Activated naive CD8-positive, alpha-beta T cell treated with anti-CD3 and anti-CD28 coated beads, Interleukin-2, amount 50 U/mL, for 24 hours (primary cell): ENCODE measurements at places on chromosomes 5 and 9.

- DNase-seq = no peak
Measured at GRCh38 chr5:91591076-91591475, 208.0 kb upstream of the ARRDC3 start.

- no peak for DNase-seq
Measured at GRCh38 chr9:123418506-123418905, 62.5 kb downstream of the CRB2 start.

DNA sequence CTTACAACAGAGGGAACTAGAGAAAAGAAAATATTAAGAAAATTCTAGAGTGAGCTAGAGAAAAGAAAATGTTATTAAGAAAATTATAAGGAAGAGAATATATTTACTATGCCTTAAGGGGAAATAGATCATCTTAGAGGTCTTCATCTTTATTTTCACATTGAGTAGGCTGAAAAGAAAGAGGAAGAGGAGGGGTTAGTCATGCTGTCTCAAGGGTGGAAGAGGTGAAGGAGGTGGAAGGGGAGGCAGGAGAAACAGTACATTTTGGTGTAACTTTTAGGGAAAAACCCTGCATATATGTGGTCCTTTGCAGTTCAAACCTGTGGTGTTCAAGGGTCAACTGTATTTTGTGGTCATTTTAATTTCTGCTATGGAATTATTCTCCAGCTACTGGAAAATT lies 46.6 kb downstream of the PPIP5K2 start:
- no peak for DNase-seq

GRCh38 chr5:2295476-2295875 lies 412.8 kb upstream of the IRX4 start:
- DNase-seq = no peak

- DNase-seq = no peak
Measured at GRCh38 chr5:134047687-134048056, 42.9 kb upstream of the VDAC1 start.

GRCh38 chr5:150412319-150413175 lies at the start of gene CD74:
Gene CD74 (minus strand): TSS chr5:150412910. CDS start chr5:150412749, 161 bp downstream.
- DNase-seq = peak; percentile 93

GRCh38 chr9:130770679-130771442 lies 64.2 kb upstream of the ABL1 start:
- DNase-seq = no peak

GRCh38 chr5:171913987-171914273 lies 92.5 kb downstream of the FBXW11 start:
- no peak for DNase-seq

DNA sequence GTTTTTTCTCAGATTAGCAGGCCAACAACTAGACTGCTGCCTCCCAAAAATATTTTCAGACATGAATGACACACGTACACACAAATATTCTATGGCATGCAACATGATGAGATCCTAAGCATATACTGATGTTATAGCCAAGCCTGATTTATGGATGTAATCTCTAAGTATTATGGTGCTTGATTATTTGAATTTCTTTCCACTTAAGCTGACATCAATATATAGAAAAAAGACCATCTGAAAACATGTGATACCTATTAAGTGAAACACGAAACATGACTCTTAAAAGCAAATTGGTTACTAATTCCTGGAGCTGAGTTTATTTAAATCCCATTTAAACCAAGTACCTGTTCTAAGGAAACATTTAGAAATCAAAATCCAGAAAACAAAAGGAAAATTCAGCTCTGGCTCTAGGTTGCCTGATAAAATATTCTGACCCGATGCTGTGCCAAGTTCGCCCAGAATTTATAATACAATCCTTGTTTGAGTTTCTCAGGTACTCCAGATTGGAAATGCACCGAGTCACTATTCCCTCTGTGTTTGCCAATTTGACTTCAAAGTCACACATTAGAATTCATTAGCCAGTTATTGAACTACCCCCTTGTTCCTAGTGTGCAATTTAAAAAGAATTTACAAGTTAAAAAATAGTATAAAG lies 548.6 kb downstream of the CSNK1G3 start:
- no peak for DNase-seq

DNA sequence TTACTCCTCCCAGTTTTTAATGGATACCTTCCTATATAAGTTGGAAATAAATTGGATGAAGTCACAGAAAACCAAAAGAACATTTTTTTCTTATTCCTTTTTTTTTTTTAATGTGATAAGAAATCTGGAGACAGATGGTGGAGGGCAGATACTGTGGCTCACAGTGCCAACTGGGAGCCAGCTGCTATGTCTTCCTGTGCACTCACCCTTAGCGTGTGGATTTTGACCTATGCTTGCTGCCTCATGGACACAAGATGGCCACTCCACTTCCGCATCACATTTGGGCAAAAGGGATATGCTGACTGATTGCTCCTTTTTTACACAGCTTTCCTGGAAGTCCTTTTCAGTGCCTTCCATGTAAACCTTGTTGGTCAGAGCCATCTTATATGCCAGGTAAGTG lies 342.6 kb downstream of the MAN2A1 start:
- no peak for DNase-seq

- no peak for DNase-seq
Measured at GRCh38 chr5:7803937-7804336, 47.0 kb downstream of the CFAP90 start.

DNA sequence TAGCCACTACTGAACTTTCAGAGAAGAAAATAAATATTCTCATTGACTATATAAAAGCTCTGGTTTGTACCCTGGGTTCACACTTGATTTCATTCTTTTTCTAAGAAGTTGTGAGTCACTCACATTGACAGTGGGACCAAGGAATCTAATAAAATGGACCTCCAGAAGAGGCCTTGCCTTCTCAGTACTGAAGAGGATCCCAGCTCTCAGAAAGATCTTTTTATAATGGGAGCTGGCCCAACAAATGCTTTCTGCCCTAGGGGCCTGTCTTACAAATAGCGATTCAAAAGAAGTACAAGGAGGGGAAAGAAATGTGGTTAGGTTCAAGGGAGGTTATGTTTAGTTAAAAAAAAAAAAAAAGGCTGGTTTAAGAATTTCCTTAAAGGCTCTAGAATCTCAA lies 237.9 kb downstream of the ISL1 start:
- no peak for DNase-seq

DNA sequence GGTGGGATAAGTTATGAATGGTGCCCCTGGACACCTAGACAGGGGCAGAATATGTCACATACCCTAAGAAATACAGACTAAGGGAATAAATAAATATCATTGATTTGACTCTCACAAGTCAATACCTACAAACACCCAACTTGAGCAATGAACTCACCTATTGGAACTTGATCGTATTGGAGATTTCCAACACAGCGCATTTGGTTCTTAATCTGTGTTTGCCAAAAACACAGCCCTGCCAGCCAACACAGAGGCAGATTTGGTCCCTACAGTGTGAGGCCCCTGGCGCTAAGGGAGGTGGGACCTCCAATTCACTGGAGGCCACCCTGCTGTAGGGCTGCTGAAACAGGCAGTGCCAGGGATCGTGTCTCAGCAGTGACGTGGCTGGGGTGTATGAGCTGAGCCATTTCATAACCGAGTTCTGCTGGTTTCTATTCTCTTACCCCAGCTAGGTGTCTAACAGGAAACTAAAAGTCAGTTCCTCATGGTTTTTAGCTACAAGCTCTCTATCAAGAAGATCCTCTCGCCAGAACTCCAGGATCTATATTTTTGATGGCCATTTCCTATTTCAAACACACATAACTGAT lies 84.5 kb downstream of the SLC1A1 start:
- DNase-seq = peak; percentile 6

DNA sequence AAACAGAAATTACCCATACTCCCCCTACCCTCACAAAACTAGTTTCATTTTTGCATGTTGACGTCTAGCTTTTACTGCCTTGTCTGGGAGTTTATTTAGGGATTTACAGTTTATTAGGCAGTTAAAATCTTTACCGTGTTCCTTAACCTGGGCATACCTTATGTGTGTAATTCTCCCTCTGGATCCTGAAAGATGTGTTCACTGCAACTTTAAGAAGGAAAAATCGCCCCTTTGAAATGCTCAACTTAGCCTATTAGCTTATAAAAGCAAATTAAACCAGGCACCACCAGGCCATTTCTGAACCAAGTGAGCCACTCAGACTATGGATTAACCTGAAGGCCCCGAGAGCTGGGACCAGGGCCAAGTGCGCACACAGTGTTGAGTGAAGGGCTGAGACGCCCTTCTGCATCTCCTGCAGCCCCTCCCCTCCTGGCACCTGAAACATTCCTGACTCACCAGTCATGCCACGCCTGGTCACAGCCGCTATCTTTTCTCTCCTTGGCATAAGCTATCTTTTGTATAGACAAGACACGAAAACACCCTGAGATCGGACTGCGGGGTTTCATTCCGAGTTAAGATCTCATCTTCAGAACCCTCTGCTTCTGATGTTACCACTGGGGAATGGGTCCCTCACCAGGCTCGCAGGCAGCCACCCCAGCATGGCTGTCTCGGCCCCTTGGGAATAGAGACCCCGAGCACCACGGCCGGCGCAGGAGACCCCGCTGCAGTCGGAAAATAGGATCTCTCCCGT lies 111.9 kb downstream of the ROR2 start:
- no peak for DNase-seq

- DNase-seq = no peak
Measured at GRCh38 chr9:487429-487828, 272.8 kb downstream of the DOCK8 start.

GRCh38 chr5:36683821-36684434 lies 77.5 kb downstream of the SLC1A3 start:
- no peak for DNase-seq

DNA sequence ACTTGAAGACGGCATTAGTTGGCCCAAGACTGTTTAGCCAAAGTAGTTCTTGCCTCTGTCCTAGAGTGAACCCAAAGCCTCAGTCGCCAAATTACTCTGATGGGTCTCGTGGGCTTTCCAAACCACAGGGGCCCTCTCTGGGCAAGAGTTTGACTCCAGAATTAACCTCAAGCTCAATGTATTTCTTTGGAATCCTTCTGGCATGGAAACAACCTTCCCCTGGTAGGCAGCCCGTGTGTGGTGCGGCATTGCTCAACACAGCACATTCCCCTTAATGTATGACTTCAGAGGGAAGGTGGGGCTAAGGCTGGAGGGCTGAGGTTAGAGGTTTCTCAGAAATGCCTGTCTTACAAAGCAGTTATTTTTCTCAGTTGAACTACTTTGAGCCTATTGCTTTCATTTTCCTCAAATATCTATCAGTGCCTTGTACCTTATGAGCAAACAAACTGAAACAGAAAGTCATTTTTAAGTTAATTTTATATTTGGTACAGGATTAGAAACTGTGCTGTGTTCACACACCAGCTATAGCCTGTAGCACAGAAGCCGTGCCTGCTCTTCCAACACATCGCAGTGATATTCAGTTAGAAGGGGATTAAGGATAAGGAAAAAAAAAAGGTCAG lies 123.9 kb upstream of the HAPLN1 start:
- DNase-seq = no peak

- DNase-seq = no peak
Measured at GRCh38 chr5:34410411-34411139, 245.6 kb upstream of the RAI14 start.

DNA sequence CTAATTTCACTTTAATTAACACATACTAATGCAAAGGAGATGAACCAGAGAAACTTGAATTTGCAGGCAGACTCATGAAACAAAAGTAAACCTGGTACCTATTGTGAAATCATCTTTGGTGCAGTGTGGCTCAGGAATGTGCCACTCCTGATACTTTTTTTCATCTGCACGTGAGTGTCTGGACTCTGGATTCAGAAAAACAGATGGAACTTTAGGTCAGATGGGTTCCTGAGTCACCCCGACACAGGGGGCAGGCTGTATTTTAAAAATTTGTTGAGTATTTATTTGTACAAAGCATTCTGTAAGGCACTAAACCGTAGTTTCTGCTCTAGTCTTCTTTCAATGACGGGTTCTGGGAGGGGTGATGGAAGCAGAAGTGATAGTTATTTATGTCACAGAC lies 52.2 kb upstream of the TUT7 start:
- DNase-seq = no peak

DNA sequence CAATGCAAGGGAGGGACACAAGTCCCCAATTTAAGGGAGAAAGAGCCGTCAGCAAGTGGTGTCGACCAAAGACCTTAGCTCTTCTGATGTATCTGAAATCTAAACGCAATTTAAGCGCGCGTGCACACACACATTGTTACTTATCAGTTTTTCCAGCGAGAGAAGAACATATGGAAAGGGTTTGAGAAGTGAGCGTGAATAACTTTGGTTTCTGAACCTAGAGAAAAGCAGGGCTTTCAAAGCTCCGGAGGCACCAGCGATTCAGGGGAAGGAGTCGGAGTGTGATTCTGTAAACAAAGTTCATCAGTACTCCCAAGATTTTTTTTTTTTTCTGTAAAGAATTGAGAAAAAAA lies 191.8 kb downstream of the MEF2C start:
- no peak for DNase-seq

GRCh38 chr5:139966856-139967255 lies 76.2 kb downstream of the NRG2 start:
- DNase-seq = no peak

DNA sequence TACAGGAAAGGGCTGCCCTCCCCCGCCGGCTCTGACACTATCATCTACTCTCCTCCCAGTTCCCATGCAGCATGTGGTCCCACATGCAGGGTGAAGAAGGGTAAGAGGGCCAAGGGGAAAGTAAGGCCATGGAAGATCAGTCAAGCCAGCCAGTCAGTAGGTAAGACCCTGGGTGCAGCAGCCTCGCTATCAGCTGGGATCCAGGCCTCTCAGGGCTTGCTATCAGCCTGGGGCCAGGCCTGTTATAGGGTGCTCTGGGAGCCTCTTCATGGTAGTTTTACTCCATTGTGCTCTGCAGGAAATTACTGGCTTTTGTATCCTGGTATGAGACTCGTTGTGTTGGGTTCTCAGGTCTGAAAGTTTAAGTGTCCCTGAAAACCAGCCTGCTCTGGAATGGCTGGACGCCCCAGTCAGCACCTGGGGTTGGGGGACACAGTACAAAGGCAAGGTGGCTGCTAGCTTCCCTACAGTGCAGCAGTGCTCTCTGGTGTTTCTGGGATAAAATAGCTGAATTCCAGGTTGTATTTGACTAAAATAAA lies 21.4 kb downstream of the SLC22A4 start:
- no peak for DNase-seq

DNA sequence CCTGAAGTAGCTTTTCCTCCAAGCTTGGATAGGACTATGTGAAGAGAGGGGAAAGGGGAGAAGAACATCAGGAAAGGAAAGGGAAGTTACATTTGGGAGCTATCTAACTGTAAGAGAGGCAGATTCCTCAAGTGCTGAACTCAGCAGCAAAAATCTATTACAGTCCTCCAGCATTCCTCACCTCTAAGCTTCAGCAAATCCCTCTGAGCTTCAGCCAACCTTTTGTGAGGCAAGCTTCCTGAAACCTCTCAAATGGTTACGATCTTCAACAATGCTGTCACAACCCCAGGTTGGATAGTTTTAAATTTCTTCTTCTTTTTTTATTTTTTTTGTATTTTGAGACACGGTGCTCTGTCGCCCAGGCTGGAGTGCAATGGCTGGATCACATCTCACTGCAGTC lies 2.5 kb upstream of the RNF38 start:
- no peak for DNase-seq

DNA sequence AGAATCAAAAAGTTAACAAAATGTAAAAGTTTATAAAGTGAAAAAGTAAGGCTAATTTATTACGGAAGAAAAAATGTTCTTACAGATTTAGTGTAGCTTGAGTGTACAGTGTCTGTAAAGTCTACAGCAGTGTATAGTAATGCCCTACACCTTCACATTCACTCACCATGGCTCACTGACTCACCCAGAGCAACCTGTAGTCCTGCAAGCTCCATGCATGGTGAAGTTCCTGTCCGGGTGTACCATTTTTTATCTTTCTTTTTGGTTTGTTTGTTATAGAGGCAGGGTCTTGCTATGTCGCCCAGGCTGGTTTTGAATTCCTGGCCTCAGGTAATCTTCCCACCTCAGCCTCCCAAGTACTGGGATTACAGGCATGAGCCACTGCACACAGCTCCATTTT lies 93.6 kb downstream of the MED27 start:
- DNase-seq = no peak
